ENCODE measurements at places on chromosomes 1 and 21. TPM values are rescaled to one million over a fixed set of nuclear protein-coding genes. Genes with fewer than 3 reads are reported as not detected.
A peak's percentile ranks its signal among the peaks of the same experiment; 100 is the strongest.

CGN gene
- total RNA-seq = 1.4 TPM

IFI44L gene
- total RNA-seq = 4.5 TPM

CD244 gene
- total RNA-seq = not detected

LAMTOR5 gene
- total RNA-seq = 64.5 TPM

DNA sequence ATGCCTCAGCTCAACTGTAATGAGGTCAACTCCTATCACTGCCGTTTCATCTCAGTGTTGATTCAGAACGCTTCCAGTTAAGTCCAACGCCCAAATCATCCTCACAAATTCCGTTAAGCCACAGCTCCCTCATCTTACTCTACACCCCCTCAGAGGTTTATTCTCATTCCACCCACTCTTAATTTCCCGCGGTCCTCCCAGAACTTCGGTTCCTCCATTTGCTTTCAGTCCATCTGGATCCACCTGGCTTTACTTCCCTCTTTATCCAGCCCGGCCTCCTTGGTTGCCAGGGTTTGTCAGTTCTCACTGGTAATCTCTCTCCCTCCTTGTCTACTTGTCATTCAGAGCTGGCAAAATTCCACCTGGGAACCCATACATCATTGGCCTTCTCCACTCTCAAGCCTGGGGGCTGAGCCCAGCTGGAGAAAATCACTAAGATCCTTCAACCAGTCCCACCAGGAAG is 51.3 kb upstream of the RUNX1 start:
- DNase-seq = no peak
- H3K4me3 ChIP-seq = no peak overlapping the region
- no peaks in the 10 kb centered on the region for H3K27me3 ChIP-seq
- H3K4me1 ChIP-seq = peaks cover 14% of the 10 kb centered on the region

GRCh38 chr1:13517193-13517812 is 3.5 kb upstream of the LRRC38 start:
- no peak for DNase-seq
- H3K27me3 ChIP-seq = no peaks in the 10 kb centered on the region
- no peak overlapping the region for H3K4me3 ChIP-seq
- H3K27ac ChIP-seq = no peak overlapping the region
- H3K36me3 ChIP-seq = no peaks in the 10 kb centered on the region

DNA sequence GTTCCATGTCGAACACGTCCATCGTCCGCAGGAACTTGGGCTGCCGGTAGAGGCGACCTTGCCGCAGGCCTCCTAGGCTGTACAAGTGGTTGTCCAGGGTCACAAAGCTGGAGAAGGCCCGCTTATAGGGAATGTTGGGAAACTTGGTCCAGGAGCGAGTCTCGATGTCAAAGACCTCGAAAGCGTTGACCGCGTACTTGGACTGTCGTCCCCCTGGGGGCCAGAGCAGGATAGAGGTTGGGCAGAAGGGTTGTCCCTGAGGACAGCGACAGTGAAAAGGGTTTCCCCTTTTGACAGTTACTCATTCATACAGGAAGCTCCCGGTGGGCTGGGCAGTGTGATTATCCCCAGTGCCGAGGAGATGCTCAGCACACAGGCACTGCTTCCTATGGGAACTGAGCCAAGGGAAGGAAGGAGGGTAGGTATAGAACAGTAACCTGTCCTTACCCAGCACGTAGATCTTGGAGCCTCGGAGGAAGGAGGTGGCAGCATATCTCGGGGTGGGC is 17.5 kb downstream of the KLHDC8A start:
- no peak overlapping the region for H3K4me3 ChIP-seq
- H3K27me3 ChIP-seq = peaks cover 2% of the 10 kb centered on the region

GRCh38 chr1:100524355-100524754 is 13.6 kb upstream of the GPR88 start:
- no peak for DNase-seq
- H3K36me3 ChIP-seq = no peaks in the 10 kb centered on the region
- no peak overlapping the region for H3K4me3 ChIP-seq

DNA sequence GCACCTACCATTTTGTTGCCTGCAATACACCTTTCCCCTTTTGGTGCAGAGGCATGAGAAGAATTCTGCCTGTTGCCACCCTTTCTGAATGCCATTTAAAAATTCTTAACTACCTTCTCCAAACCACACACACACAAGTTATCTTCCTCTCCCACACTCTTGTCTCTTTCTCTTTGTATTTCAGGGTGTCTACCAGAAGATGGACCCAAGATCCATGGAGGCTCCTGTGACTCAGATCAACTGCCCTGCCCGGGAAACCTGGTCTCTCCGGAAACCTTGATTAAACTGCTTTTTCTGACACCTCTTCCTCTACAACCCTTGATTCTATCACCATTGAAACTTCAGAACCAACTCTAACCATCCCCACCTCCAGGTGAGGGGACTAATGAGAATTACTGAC is 2.4 kb upstream of the TARS2 start:
- no peak overlapping the region for H3K27ac ChIP-seq
- H3K4me3 ChIP-seq = no peak overlapping the region
- no peaks in the 10 kb centered on the region for H3K36me3 ChIP-seq
- no peaks in the 10 kb centered on the region for H3K27me3 ChIP-seq
- DNase-seq = no peak

- H3K4me1 ChIP-seq = peaks cover 30% of the 10 kb centered on the region
- H3K36me3 ChIP-seq = no peaks in the 10 kb centered on the region
- no peak for DNase-seq
- peak overlapping the region; percentile 90 for H3K4me3 ChIP-seq
- H3K27me3 ChIP-seq = no peaks in the 10 kb centered on the region
Measured at GRCh38 chr1:169795687-169796086, 980 bp upstream of the METTL18 start.

DNA sequence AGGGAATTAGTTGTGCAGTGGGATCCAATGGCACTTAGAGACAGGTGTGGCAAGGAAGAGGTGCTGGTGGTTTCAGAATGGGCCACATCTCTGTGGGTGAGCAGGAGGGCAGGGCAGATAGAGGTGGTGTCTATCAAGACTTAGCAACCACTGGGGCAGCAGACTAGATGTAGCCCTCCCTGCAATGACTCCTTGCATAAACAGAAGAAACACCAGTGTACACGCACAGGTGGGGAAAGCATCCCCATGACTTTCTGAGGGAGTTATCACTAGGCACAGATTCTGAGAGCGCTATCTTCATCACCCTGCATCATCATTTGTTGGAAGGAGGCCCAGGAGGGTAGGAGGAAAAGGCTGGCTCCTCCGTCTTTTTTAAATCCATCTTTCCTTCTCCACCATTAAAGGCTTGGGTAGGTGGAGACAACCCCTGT is 58.4 kb downstream of the PLXNA2 start:
- no peaks in the 10 kb centered on the region for H3K36me3 ChIP-seq
- no peak overlapping the region for H3K4me3 ChIP-seq
- no peak overlapping the region for H3K27ac ChIP-seq
- H3K27me3 ChIP-seq = no peaks in the 10 kb centered on the region

Measured in CD4-positive, alpha-beta memory T cell (primary cell).